ENCODE measurements at places on chromosomes 6 and 20.
A peak's percentile ranks its signal among the peaks of the same experiment; 100 is the strongest.

GRCh38 chr6:38234934-38235682 is 404.6 kb downstream of the BTBD9 start:
- DNase-seq = no peak

DNA sequence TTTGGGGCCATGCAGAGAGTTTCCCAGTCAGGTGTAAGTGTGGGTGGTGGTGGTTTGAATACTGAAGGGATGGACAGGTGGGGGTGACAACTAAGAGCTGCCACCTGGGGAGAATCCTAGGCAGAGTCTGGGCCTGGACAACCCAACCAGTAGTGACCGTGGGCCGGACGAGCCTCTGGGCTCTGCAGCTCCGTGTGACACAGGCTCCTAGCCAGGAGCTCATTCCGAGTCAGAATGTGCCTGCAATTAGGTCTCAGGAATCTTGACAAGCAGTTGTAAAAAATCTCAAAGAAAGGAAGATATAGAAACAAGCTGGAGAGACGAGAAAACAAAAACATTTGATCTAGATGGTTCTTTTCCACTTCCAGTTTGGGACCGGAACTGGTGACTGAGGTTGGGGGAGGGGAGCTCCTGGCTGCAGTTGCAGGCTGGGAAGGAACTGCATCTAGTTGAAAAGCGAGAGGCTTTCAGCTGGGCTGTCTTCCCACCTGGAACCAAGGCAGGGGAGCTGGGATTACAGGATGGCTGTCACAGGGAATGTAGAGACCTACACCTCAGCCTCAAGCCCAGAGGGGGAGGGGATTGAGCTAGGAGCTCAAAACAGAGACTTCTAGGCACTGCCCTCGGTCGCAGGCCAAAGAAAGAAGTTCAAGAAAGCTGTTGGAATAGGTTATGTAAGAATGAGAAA is 156.9 kb downstream of the PAX1 start:
- no peak for DNase-seq

- no peak for DNase-seq
Measured at GRCh38 chr6:51289041-51289440, 470.4 kb downstream of the TFAP2B start.

GRCh38 chr20:15570156-15570555 is 1003.1 kb downstream of the KIF16B start:
- no peak for DNase-seq

DNA sequence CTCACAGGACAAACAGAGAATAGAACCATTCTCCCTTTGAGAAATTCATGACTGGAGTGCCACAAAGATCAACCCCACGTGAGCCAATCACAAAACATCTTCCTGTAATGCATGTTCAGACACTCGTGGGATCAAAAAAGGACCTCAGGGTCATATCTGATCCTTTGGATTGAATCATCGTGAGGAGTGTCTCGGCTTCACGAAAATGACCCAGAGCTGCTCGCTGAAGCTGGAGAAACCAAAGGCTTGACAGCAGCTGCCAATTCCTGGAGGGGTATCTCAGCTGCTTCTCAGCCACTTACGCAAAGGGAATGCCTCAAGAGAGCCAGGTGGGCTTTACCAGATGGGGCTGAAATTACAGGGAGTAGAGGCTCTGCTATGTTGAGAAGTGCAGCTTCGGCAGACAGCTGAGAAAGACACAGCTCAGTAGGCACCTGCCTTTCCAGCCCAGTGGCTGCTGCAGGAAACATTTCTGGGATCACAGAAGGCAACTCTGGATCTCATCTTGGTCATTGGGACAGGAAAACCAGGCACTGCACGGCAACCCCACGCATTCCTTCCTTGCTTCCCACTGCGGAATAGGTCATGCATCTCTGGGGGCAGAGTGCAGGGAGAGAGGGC is 813.1 kb downstream of the KIF16B start:
- no peak for DNase-seq

GRCh38 chr20:58633161-58634053 is 17.7 kb upstream of the STX16 start:
- DNase-seq = no peak

DNA sequence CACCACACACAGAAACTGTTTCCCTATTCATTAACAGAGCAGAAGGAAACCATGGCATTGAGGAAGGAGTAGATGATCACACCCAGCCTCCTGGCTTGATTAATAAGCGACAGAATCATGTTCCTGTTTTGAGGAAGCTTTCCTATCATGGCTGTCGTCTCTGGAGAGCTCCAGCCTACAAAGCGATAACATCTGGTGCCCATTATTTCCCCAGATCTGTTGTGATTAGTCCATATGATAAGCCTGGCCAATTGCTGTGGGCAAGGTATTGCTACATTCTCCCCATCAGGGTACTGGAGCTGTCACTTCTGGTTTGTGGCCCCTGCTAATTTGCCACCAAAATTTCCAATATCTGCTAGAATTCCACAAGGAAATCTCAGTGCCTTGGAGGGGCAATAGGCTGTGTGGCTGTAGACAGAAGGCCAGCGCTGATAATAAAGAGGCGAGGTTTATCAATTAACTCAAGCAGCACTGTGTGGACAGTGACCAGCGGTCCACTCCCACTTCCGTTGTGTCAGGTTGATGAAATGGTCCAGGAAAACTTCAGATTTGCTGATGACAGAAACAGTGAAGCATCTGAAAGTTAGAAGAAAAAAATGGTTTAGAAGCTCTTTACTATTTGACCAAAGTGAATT is 66.4 kb downstream of the OLIG3 start:
- DNase-seq = no peak

GRCh38 chr6:76792394-76792793 is 670.9 kb downstream of the HTR1B start:
- no peak for DNase-seq

- peak; percentile 48 for DNase-seq
Measured at GRCh38 chr6:125301435-125302391, at the start of gene HDDC2. TSS of gene HDDC2 (minus strand) at chr6:125301967. CDS start at chr6:125301932, 35 bp downstream.

DNA sequence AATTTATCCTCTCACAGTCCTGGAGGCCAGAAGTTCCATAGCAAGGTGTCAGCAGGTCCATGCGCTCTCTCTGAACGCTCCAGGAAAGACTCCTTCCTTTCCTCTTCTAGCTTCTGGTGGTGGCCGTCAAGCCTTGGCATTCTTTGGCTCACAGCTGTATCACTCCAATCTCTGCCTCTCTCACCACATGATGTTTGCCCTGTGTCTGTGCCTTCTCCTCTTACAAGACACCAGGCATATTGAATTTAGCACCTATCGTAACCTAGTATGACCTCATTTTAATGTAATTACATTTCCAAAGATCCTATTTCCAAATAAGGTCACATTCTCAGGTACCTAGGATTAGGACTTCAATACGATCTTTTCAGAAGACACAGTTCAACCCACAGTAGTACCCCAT is 428.5 kb downstream of the CD83 start:
- DNase-seq = no peak

DNA sequence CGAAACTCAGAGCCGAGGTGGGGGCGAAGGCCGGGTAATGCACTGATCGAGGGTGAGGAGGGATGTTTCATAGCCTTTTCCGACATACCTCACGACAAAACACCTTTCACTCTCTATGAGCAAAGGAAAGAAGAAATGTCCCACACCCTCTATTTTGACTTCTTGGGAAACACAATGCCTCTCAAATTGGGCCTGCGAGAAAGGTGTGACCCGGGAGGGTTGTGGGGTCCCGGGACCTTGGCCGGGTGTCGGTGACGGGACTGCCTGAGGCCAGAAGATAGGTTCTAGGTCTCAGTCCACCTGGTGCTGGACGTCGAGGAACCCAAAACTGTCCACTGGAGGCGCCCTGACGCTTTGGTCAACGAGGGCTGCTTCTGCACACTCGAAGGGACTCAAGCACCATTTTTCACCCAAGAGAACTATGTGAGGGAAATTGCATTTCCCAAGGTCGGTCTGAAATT is 41.1 kb upstream of the OSTM1 start:
- no peak for DNase-seq

GRCh38 chr6:18317850-18318249 is 53.5 kb upstream of the DEK start:
- DNase-seq = no peak

DNA sequence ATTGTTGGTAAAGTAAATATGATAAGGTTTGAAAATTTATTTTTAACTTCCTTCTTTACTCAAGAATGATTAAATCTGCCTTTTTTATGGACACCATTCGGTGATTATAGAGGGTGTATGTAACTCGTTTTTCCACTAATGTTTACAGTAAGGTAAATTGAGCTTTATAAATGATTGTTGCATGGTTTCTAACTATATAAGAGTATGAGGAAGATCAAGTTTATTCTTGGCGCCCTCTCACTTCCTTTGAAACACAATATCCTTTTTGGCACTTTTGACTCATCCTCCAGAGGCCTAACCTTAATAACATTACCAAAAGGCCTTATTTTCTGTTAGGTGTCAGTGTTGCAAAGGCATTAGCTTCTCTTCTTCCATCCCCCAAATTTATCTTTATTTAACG is 41.8 kb upstream of the MTRF1L start:
- no peak for DNase-seq

DNA sequence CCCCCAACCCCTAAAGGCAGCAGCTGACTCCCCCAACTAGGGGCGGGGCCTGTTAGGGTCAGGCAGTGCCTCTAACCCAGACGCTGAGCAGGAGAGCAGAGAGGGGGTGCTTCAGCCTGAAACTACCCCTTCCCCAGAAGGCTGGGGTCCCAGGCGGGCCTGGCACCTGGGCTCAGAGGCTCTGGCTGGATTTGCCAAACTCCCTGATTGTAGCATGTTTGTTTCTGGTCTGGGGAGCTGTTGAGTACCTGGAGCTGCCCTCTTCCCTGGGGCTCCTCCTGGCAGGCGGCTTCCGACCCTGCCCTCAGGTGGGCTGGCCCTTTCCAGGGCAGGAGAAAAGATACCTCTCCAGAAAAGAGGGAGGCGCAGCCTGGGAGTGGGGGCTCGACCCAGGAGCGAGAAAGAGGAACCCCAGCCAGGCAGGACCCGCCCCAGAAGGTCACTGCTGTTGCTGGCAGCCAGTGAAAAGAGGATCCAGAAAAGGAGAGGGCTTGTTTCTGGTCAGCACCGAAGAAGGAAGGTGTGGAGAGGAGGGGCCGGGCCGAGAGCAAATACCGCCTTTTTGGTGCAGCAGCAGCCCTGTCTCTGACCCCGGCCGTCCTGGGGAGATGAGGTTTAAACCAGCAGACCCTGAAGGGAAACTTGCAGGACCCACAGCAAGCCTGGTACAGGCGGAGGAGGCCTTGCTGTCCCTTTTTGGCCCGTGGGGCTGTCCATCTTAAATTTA is 810 bp upstream of the ABHD16B start:
- DNase-seq = no peak

DNA sequence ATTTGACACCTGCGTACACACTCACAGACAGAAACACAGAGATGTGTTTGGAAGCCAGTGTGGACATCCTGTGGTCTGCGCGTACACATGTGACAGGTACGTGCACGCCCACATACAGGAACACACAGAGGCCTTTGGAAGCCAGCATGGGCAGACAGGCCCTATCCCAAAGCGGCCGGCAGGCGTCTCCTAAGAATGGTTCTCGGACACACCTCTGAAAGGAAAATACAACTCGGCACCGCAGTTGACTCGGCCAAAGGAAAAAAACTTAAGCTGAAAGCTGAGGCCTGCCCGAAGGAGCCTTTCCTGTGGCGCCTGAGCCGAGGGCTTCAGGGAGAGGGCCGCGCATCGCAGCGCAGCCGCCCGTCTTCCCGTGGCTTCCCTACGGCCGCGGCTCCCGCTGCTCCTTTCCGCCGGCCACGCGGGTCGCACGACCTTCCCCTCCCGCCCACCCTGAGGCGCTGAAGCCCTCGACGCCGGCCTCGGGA is 1.4 kb upstream of the CEP43 start:
- peak; percentile 23 for DNase-seq
